PC-3 (cell line): ENCODE measurements at places on chromosomes 5 and 9. TPM values are rescaled to one million over a fixed set of nuclear protein-coding genes. Genes with fewer than 3 reads are reported as not detected.

Gene DRD1
- total RNA-seq, result not detected in 2 replicates

Gene KCNN2
- 0.07 TPM in 1 of 2 replicates, not detected in the other for total RNA-seq

Gene CARTPT
- not detected in 2 replicates for total RNA-seq

Gene IL13
- not detected in 2 replicates for total RNA-seq

- DNase-seq, result no peak
Measured at GRCh38 chr5:54366707-54367106, 56.3 kb upstream of the ARL15 start.

DNA sequence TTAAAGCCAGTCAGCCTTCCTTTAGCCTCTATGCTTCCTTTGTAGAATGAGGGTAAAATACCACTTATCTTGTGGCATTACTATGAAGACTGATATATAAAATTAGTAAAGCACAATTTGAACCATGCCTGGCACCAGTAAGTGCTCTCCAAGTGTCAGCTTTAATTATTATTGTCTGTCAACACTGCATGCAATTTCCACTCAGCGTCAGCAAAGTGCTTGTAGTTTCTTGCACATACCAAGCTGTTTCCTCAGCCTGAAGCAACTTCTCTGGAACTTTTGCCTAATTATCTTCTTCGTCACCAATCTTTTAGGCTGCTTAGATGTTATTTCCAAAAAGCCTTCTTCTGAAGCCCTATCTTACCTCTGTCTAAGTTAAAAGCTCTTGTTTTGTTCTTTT, 177.3 kb downstream of the CDC42SE2 start:
- DNase-seq, result no peak

- DNase-seq, result no peak
Measured at GRCh38 chr9:118522093-118523028, 818.2 kb downstream of the TLR4 start.

DNA sequence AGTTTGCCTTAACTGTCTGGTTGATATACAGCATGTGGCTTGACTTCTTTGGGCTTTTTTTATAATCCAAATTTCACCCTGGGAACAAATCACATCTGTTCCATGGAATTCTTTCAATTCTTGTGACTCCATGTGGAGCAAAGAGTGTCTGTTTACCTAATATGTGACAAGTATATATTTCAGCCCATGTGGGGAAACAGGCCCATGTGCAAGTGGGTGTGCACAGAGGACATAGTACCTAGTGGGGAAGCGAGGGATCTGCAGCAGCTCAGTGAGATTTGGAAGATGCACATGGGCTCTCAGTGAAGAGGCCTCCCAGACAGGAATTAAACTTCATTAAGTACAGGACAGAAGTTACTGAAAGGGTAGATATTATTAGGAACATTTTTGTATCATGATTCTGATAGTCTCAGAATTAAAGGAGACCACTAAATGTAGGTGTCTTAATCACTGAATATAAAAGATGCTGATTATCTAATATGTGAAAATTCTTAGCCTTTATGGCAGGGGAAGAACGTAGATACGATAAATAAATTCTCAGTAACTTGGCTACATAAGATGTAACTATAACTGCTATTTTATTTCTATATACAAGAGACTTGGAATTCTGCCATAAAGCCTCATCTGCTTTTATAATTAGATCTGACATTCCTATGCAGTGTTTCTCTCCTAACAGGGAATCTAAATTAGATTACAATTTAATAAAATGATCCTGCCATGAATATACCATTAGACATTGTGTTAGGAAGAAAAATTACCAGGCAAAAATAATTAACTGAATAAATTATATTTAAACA, 181.2 kb downstream of the SLC12A2 start:
- no peak for DNase-seq

GRCh38 chr9:91700475-91700874, 249.6 kb downstream of the ROR2 start:
- DNase-seq, result no peak

- no peak for DNase-seq
Measured at GRCh38 chr9:29001006-29001405, 1427.7 kb upstream of the C9orf72 start.

- DNase-seq, result no peak
Measured at GRCh38 chr9:4080921-4081895, 218.7 kb downstream of the GLIS3 start.
